ENCODE measurements at places on chromosomes 7 and 10. TPM values are rescaled to one million over a fixed set of nuclear protein-coding genes. Genes with fewer than 3 reads are reported as not detected.

OR6B1 gene
- polyA plus RNA-seq = not detected

- peak overlapping the region; percentile 78 for H3K4me3 ChIP-seq
- H3K27ac ChIP-seq = peak overlapping the region; percentile 91
- no peaks in the 10 kb centered on the region for H3K27me3 ChIP-seq
- H3K4me1 ChIP-seq = no peaks in the 10 kb centered on the region
These were observed 744 bp downstream of the CREM start for GRCh38 chr10:35127289-35127891.

GRCh38 chr10:78830976-78831375, 237.8 kb upstream of the ZMIZ1 start:
- no peaks in the 10 kb centered on the region for H3K36me3 ChIP-seq
- no peaks in the 10 kb centered on the region for H3K4me1 ChIP-seq
- no peak overlapping the region for H3K4me3 ChIP-seq

DNA sequence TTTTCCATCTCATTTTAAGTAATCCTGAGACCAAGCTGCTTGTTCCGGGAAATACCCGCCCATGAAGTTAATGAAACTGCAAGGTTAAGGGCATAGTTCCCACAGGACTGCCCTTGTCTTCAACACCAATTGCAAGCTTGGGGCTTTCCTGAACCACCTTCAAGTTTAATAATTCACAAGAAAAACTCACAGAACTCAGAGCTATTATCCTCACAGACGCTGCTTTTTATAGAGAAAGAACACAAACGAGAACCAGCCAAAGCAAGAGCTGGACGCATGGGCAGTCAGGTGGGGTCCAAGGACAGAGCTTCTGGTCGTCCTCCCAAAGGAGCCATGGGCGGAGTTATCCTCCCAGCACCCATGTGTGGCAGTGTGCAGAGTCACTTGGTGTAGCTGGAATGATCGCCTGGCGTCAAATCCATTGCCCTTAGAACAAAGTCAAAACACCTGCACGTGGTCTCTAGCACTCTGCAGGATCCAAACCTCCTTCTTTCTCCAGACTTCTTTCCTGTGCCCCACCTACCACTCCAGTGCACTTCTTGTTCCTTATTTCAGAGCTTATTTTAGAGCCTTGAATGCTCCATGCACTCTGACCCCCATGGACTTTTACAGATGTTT, 56.7 kb downstream of the SNX10 start:
- no peaks in the 10 kb centered on the region for H3K4me1 ChIP-seq
- no peak overlapping the region for H3K27ac ChIP-seq
- no peak for DNase-seq
- no peaks in the 10 kb centered on the region for H3K27me3 ChIP-seq
- H3K36me3 ChIP-seq = no peaks in the 10 kb centered on the region
- H3K4me3 ChIP-seq = no peak overlapping the region

VWDE gene
- 8.5 TPM for polyA plus RNA-seq

DNA sequence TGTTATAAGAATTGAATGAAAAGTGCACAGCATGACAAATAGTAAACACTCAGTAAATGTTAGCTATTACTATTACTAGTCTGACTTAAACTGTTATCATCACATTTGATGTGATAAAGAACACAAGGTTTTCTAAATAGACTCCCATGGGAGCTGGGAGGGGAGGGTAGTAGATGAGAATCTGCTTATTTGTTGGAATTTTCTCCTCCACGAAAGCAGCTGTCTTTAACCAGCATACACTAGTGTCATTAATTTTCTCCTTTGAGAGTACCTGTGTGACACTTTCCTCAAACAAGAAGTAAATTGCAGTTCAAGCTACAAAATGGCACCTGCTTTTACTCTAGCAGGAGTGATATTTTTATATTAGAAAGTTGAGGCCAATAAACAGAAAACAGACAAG, 200.1 kb downstream of the SKAP2 start:
- no peaks in the 10 kb centered on the region for H3K4me1 ChIP-seq
- H3K4me3 ChIP-seq = no peak overlapping the region
- H3K27me3 ChIP-seq = no peaks in the 10 kb centered on the region
- H3K27ac ChIP-seq = no peak overlapping the region

GRCh38 chr7:14457568-14458453, 444.7 kb downstream of the DGKB start:
- H3K4me1 ChIP-seq = no peaks in the 10 kb centered on the region
- no peaks in the 10 kb centered on the region for H3K27me3 ChIP-seq
- DNase-seq = peak; percentile 61
- no peak overlapping the region for H3K27ac ChIP-seq
- no peaks in the 10 kb centered on the region for H3K36me3 ChIP-seq

ACHE gene
- polyA plus RNA-seq = 1.4 TPM

DUS4L gene
- 6.1 TPM for polyA plus RNA-seq

GRCh38 chr10:4683137-4683536, 142.9 kb upstream of the AKR1E2 start:
- no peaks in the 10 kb centered on the region for H3K4me1 ChIP-seq
- H3K4me3 ChIP-seq = no peak overlapping the region
- no peaks in the 10 kb centered on the region for H3K27me3 ChIP-seq
- H3K27ac ChIP-seq = no peak overlapping the region
- H3K36me3 ChIP-seq = no peaks in the 10 kb centered on the region
- no peak for DNase-seq

VSTM4 gene
- polyA plus RNA-seq = 0.48 TPM

DNA sequence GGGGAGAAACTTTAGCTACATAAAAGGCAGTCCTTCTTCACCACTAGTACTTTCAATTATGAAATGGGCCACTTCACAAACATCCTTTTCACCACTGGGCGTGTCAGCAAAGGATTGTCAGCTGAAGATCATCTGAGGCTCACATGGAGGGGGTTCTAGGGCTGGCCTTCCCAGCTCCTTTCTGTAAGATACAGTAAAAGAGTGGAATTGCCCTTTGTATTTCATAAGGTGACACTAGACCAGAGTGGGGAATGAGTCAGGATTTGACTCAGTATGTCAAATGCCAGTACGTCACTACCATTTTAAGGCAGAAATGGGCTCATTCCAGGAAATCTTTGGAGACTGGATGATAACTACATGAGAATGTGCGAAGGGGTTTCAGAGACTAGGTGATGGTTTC, 21.2 kb upstream of the BLOC1S2 start:
- no peaks in the 10 kb centered on the region for H3K36me3 ChIP-seq
- DNase-seq = no peak
- no peak overlapping the region for H3K4me3 ChIP-seq
- H3K27ac ChIP-seq = no peak overlapping the region

GRCh38 chr10:56902554-56902953, 541.5 kb upstream of the ZWINT start:
- no peak for DNase-seq
- H3K4me1 ChIP-seq = no peaks in the 10 kb centered on the region
- no peak overlapping the region for H3K4me3 ChIP-seq
- no peaks in the 10 kb centered on the region for H3K27me3 ChIP-seq
- H3K27ac ChIP-seq = no peak overlapping the region
- no peaks in the 10 kb centered on the region for H3K36me3 ChIP-seq

- no peak overlapping the region for H3K27ac ChIP-seq
- DNase-seq = no peak
- no peaks in the 10 kb centered on the region for H3K4me1 ChIP-seq
- H3K36me3 ChIP-seq = no peaks in the 10 kb centered on the region
- H3K27me3 ChIP-seq = no peaks in the 10 kb centered on the region
These were observed 170.8 kb downstream of the VPS50 start for GRCh38 chr7:93402944-93403343.

GRCh38 chr10:17751781-17752445, at the start of gene TMEM236:
TMEM236 (plus strand) TSS chr10:17752201; CDS start chr10:17752296, 95 bp downstream.
- no peak within 1 kb of the TSS for H3K27ac ChIP-seq
- H3K4me3 ChIP-seq = no peak within 1 kb of the TSS
- no peaks in the 10 kb centered on the region for H3K27me3 ChIP-seq

DNA sequence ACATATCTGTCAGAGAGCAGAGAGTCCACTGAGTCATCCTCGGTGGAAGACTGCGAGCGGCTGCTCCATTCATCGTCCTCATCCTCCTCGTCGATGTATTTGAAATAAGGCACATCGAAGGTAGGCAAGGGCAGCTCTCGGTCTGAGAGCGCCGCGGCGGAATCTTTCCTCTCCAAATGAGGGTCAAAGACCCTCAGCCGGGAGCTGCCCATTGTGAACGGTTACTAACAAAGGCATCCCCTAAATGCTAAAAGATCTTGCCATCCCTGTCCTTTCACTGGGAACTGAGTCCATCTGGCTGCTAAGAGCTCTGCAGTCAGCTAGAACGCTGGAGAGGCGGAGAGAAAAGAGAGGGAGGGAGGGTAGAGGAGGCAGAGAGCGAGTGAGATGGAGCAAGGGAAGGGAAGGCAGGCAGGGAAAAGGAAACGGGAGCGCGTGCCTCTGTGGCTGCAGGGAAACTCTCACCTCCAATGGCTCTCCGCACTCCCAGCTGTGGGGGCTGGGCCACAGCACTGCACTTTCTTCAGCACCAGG, 163.4 kb downstream of the RAPGEF5 start:
- no peak for DNase-seq
- H3K27me3 ChIP-seq = no peaks in the 10 kb centered on the region

- H3K4me1 ChIP-seq = no peaks in the 10 kb centered on the region
- no peak for DNase-seq
- H3K27me3 ChIP-seq = no peaks in the 10 kb centered on the region
- H3K36me3 ChIP-seq = no peaks in the 10 kb centered on the region
These were observed 266.1 kb upstream of the KLF6 start for GRCh38 chr10:4051011-4051640.

DNA sequence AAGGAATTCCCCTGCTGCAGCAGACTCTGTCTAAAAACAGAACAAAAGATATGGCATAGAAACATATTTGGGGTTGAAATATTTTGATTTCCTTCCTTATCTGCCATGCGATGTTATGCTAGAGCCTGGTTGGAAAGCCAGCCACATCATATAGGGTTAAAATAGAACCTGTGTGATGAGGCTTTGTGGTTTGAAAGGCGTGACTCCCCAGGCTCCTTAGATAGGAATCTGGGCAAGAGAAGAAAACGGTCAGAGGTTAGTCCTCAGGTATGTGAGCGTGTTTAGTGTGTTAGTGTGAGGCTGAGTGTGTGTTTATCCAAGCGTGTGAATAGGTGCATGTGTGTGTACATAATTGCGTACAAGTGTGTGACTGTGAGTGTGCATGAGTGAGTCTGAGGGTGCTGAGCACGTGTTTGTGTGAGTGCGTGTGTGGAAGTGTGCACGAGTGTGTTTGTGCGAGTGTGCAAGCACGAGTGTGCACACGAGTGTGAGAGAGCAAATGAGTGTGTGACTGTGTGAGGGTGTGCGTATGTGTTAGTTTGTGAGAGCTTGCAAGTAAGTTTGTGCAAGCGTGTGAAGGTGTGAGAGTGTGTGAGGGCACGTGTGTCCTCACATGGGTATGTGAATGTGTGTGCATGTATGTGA, 79.9 kb downstream of the COL26A1 start:
- no peaks in the 10 kb centered on the region for H3K36me3 ChIP-seq
- DNase-seq = no peak
- peak overlapping the region; percentile 30 for H3K27ac ChIP-seq
- H3K4me3 ChIP-seq = no peak overlapping the region
- H3K4me1 ChIP-seq = no peaks in the 10 kb centered on the region

DNA sequence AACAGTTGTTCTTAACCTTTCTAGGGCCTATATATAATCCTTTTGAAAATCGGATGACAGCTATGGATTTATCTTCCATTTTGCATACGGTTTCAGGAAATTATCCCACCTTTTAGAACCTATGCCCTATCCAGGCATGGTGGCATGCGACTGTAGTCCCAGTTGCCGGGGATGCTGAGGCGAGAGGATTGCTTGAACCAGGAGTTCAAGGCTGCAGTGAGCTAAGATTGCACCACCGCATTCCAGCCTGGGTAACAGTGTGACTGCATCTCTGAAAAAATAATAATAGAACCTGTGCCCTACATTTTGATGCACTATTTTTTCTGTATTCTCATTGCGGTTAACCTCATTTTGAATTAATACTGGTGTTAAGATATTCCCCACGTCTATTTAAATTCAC, 11.6 kb downstream of the CCAR1 start:
- H3K27ac ChIP-seq = no peak overlapping the region
- H3K36me3 ChIP-seq = peaks cover 96% of the 10 kb centered on the region
- H3K27me3 ChIP-seq = no peaks in the 10 kb centered on the region
- no peaks in the 10 kb centered on the region for H3K4me1 ChIP-seq
- no peak overlapping the region for H3K4me3 ChIP-seq
- no peak for DNase-seq

DNA sequence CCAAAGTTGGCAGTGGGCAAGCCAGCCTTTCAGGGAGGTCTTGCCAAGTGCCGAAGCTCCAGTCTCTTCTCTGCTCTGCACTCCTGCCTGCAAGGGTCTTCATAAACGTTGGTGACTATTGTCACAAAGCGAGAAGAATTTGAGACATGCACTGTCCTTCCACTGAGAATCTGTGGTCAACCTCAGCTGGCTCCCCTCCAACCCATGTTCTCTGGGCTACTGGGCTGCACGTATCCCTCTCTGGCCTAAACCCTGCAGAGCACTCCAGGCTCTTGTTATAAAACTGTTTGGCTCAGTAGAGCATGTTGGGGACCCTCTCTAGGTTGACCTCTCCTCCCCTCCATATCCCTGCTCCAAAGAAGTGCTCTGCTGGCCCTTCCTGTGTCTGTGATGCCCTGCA, 260.4 kb upstream of the NFE2L3 start:
- H3K27me3 ChIP-seq = no peaks in the 10 kb centered on the region
- H3K4me3 ChIP-seq = no peak overlapping the region
- H3K36me3 ChIP-seq = no peaks in the 10 kb centered on the region
- H3K27ac ChIP-seq = no peak overlapping the region
- H3K4me1 ChIP-seq = peaks cover 7% of the 10 kb centered on the region

FBXL13 gene
- polyA plus RNA-seq = 1.2 TPM

DNA sequence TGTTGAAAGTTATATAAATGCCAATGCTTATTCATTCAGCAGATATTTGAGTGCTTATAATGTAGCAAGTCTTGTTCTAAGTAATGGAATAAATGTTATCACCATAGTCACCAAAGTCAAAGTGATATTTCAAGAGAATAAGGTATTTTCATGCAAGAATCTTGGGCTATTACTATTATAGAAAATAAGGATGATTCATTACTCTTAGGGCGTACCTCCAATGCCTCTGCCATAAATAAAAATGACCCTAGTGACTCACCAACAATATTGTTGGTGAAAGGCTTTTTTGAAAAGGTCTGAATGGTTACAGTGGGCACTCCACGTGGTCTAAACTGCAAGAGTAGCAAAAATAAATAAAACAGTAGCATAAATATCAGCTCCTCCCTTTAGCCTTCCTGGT, 68.4 kb downstream of the RALA start:
- peaks cover 17% of the 10 kb centered on the region for H3K36me3 ChIP-seq
- H3K4me1 ChIP-seq = no peaks in the 10 kb centered on the region
- no peaks in the 10 kb centered on the region for H3K27me3 ChIP-seq
- H3K4me3 ChIP-seq = no peak overlapping the region

- no peak for DNase-seq
- H3K36me3 ChIP-seq = no peaks in the 10 kb centered on the region
- no peaks in the 10 kb centered on the region for H3K27me3 ChIP-seq
- no peak overlapping the region for H3K4me3 ChIP-seq
- H3K27ac ChIP-seq = no peak overlapping the region
These were observed 161.6 kb downstream of the BAMBI start for GRCh38 chr10:28838908-28839307.

GRCh38 chr10:15254808-15255648, 86.5 kb upstream of the NMT2 start:
- peak overlapping the region; percentile 10 for H3K4me3 ChIP-seq
- no peaks in the 10 kb centered on the region for H3K27me3 ChIP-seq
- H3K36me3 ChIP-seq = no peaks in the 10 kb centered on the region

GRCh38 chr7:116259871-116260440, 49.6 kb downstream of the TES start:
- H3K4me3 ChIP-seq = no peak overlapping the region
- H3K27me3 ChIP-seq = no peaks in the 10 kb centered on the region
- no peaks in the 10 kb centered on the region for H3K36me3 ChIP-seq
- H3K27ac ChIP-seq = no peak overlapping the region

PDE1C gene
- 0.11 TPM for polyA plus RNA-seq

GRCh38 chr7:35415411-35415822, 161.5 kb upstream of the TBX20 start:
- no peaks in the 10 kb centered on the region for H3K4me1 ChIP-seq

FAM185A gene
- polyA plus RNA-seq = 5.2 TPM
